ENCODE measurements at places on chromosomes 4 and X. TPM values are rescaled to one million over a fixed set of nuclear protein-coding genes. Genes with fewer than 3 reads are reported as not detected.

Gene RRH
- 0.23 TPM for polyA plus RNA-seq

Gene HSFX4
- not detected for polyA plus RNA-seq

Gene TLL1
- not detected for polyA plus RNA-seq

Gene SLC7A11
- not detected for polyA plus RNA-seq

Gene GAB3
- polyA plus RNA-seq = 4.3 TPM

Gene KLF3
- 70.5 TPM for polyA plus RNA-seq

Gene F9
- polyA plus RNA-seq = not detected

Gene C4orf50
- polyA plus RNA-seq = not detected

Gene FNIP2
- polyA plus RNA-seq = not detected

Gene PF4V1
- polyA plus RNA-seq = 1.2 TPM

Gene NSUN7
- polyA plus RNA-seq = 2.9 TPM

Gene TMSB15C
- not detected for polyA plus RNA-seq

Gene TIGD4
- polyA plus RNA-seq = not detected

Gene BCLAF3
- polyA plus RNA-seq = 4.8 TPM

Gene FABP2
- polyA plus RNA-seq = not detected

Gene COMMD8
- polyA plus RNA-seq = 62.3 TPM

Gene BST1
- polyA plus RNA-seq = 2.4 TPM

Data from naive B cell (primary cell).